ENCODE measurements at places on chromosomes 4 and X. TPM values are rescaled to one million over a fixed set of nuclear protein-coding genes. Genes with fewer than 3 reads are reported as not detected.

PGRMC1 gene
- total RNA-seq: 107 TPM

GRCh38 chr4:38670939-38671591, 7.1 kb downstream of the KLF3 start:
- no peak for DNase-seq

DNA sequence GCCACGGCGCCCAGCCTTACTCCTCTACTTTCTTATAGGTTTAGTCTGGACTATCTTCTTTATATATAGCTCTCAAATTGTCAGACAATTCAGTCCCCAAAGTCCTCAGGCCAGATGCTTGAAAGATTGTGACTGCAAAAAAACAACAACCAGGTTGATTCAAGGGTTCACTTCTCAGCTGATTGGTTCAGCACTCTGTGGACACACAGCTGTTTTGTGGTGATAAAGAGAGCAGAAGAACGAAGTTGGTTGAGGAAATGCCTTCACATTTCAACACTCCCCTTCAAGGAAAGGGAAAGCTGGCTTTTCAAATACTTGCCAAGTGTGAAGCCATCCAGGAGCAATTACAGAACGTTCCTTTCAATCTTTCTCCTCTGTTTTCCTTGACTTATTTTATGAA, 166.8 kb downstream of the SHROOM3 start:
- no peak for DNase-seq

DNA sequence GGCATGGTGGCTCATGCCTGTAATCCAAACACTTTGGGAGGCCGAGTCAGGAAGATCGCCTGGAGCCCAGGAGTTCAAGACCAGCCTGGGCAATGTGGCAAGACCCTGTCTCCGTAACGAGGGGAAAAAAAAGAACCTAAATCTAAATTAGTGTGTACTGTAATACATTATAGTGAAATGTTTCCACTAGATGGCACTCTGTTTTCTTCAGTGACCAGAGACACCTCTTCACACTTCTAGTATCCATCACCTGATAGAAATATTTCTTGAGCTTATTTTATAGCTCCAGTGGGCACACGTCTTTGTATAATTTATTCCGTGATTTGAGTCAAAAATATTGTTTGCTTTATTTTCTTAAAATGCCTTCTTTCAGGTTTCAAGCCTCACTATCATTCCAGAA, 600.9 kb upstream of the DIPK2B start:
- DNase-seq: no peak

ART3 gene
- not detected for total RNA-seq

Measured in Caco-2 (cell line).